ENCODE measurements at places on chromosomes 1 and 21.

GRCh38 chr1:26364956-26365355 lies 7.6 kb downstream of the ZNF683 start:
- DNase-seq = no peak

GRCh38 chr1:22123901-22124404 lies 18.9 kb downstream of the WNT4 start:
- DNase-seq = no peak

- DNase-seq = no peak
These were observed 118.7 kb downstream of the UBR4 start for GRCh38 chr1:19091196-19091953.

DNA sequence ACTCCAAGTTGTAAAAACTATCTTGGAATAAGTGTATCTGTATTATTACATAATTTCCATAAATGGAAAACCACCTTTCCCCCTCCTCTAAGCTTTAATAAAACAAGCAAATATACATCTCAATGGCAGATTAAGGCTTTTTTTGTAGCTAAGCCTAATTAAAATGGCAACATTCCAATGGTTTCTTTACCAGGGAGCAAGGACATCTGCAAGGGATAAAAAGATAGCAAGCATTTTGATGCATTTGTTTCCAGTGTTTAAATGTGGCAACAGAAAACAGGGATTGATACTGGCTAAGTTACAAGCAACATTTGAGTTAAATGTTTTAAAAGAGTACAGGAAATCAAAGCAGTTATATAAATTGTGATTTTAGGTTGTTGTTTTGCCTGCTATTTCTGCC lies 1012.7 kb downstream of the ADGRL2 start:
- DNase-seq = no peak

GRCh38 chr1:230204842-230205241 lies 137.8 kb downstream of the GALNT2 start:
- DNase-seq = no peak

DNA sequence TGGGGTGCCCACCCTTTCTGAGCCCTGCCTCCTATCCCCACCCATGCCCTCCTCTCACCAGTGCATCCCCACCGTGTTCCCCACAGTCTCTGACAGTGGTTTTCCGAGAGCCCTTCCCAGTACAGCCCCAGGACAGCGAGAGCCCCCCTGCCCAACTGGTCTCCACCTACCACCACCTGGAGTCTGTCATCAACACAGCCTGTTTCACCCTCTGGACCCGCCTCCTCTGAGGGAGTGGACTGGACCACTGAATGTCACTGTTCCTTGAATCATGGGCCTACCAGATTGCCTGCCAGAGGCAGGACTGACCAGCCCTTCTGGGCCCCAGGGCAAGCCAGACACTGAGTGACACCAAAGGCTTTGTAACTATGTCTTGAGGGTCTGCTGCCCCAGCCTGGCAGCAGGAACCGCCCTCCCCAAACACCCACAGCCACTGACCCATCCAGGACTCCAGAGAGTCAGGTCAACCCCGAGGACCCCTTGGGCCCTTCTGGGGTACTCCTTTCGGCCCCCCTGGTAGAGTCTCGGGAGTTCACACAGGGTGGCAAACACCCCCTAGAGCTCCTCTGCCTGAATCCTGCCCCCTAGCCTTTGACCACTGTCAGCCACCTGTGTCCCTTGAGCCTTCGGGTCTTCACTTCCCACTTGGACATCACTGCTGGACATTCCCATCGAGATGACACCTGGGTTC lies 3.3 kb downstream of the HYI start:
- DNase-seq = no peak

DNA sequence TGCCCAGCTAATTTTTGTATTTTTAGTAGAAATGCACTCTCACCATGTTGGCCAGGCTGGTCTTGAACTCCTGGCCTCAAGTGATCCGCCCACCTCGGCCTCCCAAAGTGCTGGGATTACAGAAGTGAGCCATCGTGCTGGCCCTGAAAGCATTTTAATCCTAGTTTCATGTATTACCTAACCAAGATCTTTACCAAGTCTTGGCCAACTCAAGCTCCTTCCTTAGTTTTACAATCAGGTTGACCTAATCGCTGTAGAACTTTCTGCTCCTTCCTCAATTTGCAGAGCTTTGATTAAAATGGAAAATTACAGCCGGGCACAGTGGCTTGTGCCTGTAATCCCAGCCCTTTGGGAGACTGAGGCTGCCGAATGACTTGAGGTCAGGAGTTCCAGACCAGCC lies 3.2 kb upstream of the TMEM63A start:
- DNase-seq = no peak

All from erythroblast (primary cell).